ENCODE measurements at places on chromosomes 4 and X. TPM values are rescaled to one million over a fixed set of nuclear protein-coding genes. Genes with fewer than 3 reads are reported as not detected.

SMIM10L2A gene
- 0.53 TPM for total RNA-seq

EOLA2 gene
- total RNA-seq, result 19.7 TPM

DUSP21 gene
- total RNA-seq, result not detected

MAGEC2 gene
- total RNA-seq, result not detected

RASGEF1B gene
- 0.13 TPM for total RNA-seq

All from thoracic aorta endothelial cell (primary cell).